ENCODE measurements at places on chromosomes 2 and 18. TPM values are rescaled to one million over a fixed set of nuclear protein-coding genes. Genes with fewer than 3 reads are reported as not detected.

Gene CFC1
- total RNA-seq: not detected

Gene SNORC
- 1.3 TPM for total RNA-seq

Gene FBXO15
- total RNA-seq: not detected

Gene PRKAG3
- total RNA-seq: not detected

Gene TP53I3
- total RNA-seq: 47.4 TPM

Gene POTEI
- total RNA-seq: not detected

Gene SRD5A2
- total RNA-seq: 11.4 TPM

Gene GPR17
- total RNA-seq: not detected

Gene LTBP1
- total RNA-seq: 576 TPM
